ENCODE measurements at places on chromosomes 4 and X. TPM values are rescaled to one million over a fixed set of nuclear protein-coding genes. Genes with fewer than 3 reads are reported as not detected.

- no peaks in the 10 kb centered on the region for H3K27me3 ChIP-seq
- no peak for DNase-seq
- no peaks in the 10 kb centered on the region for H3K36me3 ChIP-seq
- H3K4me1 ChIP-seq: peaks cover 12% of the 10 kb centered on the region
- peak overlapping the region; percentile 41 for H3K4me3 ChIP-seq
Measured at GRCh38 chrX:10172877-10173276, 16.1 kb downstream of the CLCN4 start.

DNA sequence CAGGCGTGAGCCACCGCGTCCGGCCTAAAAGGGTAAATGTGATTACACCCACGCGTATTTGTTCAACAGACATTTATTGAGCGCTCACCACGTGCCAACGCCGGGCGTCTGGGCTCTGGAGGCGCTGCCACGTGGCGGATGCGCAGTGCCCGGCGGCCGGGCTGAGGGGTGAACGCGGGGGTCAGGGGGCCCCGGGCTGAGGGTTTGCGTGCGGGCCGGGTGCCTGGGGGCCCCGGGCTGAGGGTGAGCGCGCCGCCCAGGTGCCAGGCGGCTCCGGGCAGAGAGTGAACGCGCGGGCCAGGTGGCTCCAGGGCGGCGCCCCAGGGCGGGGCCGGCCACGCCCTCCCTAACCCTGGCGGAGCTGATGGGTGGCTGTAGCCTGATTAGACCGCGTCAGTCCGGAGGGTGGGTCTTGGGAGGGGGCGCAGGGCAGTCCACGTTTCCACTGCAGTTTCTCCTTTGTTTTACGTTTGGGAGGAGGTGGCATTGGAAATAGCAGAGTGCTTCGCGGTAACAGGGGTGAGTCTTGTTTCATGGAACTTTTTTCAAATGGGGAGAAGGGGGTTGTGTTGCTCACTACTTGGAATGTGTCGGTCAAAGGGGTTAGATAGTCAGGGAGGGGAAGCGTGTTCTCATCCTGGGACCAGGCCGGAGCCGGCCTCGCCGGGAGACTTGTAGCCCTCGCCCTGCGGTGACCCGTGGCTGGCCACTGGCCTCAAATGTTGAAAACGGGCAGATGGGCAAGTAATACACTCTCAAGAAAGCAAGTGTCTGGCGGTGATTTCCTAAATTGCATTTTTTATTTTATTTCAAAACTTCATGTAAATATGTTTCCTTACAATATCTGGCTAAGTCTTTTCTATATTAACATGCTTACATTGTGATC lies at the start of gene ZFP42:
Gene ZFP42, plus strand, starts transcription at position 450 of the 886 bp plus-strand sequence. CDS start 7,037 bp downstream, outside the sequence.
- no peaks in the 10 kb centered on the region for H3K4me1 ChIP-seq
- no peak for DNase-seq
- no peaks in the 10 kb centered on the region for H3K36me3 ChIP-seq
- no peaks in the 10 kb centered on the region for H3K27me3 ChIP-seq
- H3K27ac ChIP-seq: no peak within 1 kb of the TSS

DNA sequence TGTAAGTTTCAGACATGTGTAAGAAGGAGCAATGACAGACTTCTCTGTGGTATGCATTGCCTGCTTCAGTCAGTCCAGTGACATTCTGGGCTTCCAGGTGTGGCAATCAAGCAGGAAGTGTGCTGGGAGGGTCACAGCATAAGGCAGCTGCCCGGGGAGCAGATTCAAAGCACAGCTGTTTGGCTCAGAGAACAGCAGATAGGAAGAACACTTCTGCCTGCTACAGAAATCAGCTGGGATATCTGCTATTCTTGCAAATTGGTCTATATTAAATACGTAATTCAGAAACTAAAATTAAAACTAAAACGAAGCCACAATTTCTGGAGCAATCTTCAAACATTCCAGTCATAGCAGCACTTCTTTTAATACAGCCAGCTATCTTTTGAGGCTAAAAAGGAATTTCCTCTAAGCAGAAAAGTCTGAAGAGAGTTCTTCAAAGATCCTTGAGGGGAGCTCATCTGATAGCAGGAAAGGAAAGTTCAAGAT lies 47.5 kb upstream of the GALNT7 start:
- DNase-seq: no peak
- no peaks in the 10 kb centered on the region for H3K27me3 ChIP-seq
- no peak overlapping the region for H3K4me3 ChIP-seq
- H3K36me3 ChIP-seq: no peaks in the 10 kb centered on the region
- H3K4me1 ChIP-seq: no peaks in the 10 kb centered on the region

DNA sequence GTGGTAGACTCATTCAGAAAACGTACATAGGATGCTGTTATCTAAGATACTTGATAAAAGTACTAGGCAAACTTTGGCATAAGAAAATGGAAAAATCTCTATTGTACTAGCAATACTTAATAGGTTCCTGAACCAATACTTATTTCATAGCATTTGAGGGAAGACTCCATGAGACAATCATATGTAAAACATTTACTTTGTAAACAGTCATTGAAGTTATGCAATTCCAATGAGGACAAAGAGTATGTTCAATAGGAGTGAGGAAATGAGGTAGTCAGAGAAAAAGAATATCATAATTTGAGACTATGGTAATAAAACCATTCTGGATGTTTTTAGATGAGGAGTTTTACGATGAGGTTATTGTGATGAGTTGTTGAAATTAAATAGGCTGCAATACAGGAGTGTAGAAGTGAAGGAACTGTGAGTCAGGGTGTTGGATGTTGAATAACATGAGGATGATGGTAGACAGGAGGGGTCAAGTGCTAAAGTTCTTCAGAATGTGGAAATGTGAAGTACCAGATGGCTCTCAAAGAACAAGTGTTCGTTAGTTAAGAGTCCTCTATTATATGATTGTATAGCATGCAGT lies 397.9 kb downstream of the PPP3CA start:
- DNase-seq: no peak
- H3K4me1 ChIP-seq: no peaks in the 10 kb centered on the region
- no peaks in the 10 kb centered on the region for H3K36me3 ChIP-seq

GRCh38 chrX:132107291-132107690 lies 20.5 kb downstream of the FRMD7 start:
- no peak overlapping the region for H3K27ac ChIP-seq
- H3K4me3 ChIP-seq: no peak overlapping the region
- no peaks in the 10 kb centered on the region for H3K36me3 ChIP-seq
- no peaks in the 10 kb centered on the region for H3K4me1 ChIP-seq

- H3K27me3 ChIP-seq: no peaks in the 10 kb centered on the region
- no peaks in the 10 kb centered on the region for H3K4me1 ChIP-seq
- H3K4me3 ChIP-seq: no peak overlapping the region
Measured at GRCh38 chrX:46236411-46236810, 308.8 kb downstream of the ZNF674 start.

DNA sequence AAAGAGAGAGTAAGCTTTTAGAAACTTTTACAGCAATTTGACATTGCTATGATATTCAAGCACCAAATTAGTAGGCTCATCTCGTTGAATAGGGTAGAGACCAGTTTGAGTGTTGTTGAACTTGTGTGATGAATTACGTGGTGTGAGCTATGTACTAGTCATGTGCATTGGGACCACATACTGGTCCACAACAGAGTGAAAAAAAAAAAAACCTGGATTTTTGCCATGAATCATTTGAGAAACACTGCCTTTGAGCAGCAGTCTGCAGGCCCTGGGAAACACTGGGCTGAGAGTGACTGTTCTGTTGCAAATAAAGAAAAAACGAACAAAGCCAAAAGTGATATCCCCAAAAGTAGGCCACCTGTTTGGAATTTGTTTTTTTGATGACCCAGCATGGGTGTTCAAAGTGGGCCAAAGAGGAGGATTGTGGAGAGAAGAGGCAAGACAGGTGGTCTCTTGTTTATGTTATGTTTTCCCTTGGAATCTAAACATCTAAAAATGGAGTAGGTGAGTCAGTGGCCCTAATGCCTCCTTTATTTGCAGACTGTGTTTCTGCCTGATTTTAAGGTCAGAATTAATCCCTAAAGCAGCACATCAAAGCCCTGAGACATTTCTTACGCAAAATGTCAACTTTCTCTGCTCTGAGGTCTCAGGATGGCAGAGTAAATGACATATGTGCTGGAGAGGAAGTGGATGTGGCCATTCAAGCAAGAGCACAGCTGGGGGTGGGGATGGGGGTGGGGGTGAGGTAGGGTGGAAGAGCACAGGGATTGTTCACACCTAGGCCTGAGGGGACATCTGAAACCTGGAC lies 33.5 kb downstream of the TAF7L start:
- no peak overlapping the region for H3K4me3 ChIP-seq
- H3K36me3 ChIP-seq: no peaks in the 10 kb centered on the region
- H3K27ac ChIP-seq: no peak overlapping the region
- no peak for DNase-seq
- peaks cover 5% of the 10 kb centered on the region for H3K27me3 ChIP-seq

GRCh38 chr4:136025540-136025939 lies 1506.8 kb downstream of the PCDH18 start:
- H3K27ac ChIP-seq: no peak overlapping the region
- no peak overlapping the region for H3K4me3 ChIP-seq
- H3K4me1 ChIP-seq: no peaks in the 10 kb centered on the region

- H3K4me3 ChIP-seq: no peak overlapping the region
- H3K36me3 ChIP-seq: no peaks in the 10 kb centered on the region
- H3K27me3 ChIP-seq: no peaks in the 10 kb centered on the region
- peaks cover 2% of the 10 kb centered on the region for H3K4me1 ChIP-seq
- no peak for DNase-seq
Measured at GRCh38 chrX:133654811-133655210, 239.5 kb upstream of the GPC4 start.

GRCh38 chrX:25049357-25049756 lies 33.6 kb upstream of the ARX start:
- no peak overlapping the region for H3K27ac ChIP-seq
- DNase-seq: no peak
- no peak overlapping the region for H3K4me3 ChIP-seq
- no peaks in the 10 kb centered on the region for H3K4me1 ChIP-seq
- no peaks in the 10 kb centered on the region for H3K27me3 ChIP-seq

DNA sequence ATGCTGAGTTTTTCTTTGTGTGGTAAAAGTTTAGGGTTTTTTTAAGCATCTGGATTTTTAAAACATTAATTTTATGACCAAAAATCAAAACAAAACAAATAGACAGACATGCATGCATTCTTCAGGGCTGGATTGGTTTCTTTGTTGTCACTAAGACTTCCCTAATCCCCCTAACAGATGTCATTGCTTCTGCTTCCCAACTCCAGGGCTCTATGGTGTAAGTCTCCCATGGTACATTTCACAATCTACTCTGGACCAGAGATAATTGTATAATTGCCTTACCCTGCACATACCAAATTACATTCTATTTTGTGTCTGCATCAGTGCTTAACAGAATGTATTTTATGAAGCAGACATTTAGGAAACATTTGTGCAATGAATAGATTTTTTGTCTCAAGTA lies 529.1 kb upstream of the SMIM31 start:
- no peak for DNase-seq
- H3K27ac ChIP-seq: no peak overlapping the region

GRCh38 chr4:174396599-174397110 lies 112.9 kb downstream of the CEP44 start:
- no peak overlapping the region for H3K27ac ChIP-seq
- no peaks in the 10 kb centered on the region for H3K36me3 ChIP-seq
- no peaks in the 10 kb centered on the region for H3K27me3 ChIP-seq
- no peaks in the 10 kb centered on the region for H3K4me1 ChIP-seq

DNA sequence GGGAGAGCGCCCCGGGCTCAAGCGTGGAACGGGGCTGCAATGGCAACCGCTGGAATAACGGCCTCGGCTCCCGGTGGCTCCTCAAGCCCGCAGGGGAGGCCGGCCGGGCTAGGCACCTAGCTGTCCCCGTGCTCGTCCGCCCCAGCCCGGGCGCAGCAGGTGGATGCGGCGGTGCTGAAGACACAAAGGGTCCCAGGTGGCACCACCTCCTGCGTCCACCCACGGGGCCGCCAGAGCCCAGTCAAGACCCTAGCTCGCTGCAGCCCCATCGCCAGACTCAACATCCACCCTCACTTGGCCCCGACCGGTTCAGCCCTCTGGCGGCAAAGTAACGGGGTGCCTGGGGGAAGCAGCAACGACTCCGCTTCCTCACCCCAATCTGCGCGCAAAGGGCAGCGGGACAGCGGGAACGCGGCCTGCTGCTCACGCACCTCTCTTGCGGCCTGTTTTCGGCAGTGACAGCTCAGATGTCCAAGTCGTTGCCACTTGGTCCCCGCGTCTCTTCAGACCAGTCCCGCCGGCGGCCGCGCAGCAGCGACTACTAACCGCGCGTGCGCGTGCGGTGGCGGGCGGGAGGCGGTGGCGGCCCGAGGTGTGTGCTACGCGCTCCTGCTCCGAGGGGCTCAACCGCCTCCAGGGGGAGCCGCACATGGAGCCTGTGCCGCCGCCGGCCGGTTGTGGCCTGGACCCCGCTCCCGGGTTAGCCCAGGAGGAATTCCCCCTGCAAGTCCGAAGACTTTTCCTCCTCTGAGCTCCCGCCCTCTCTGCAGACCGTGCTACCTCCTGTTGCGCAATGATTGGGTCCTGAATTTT lies at the start of gene CLGN:
Gene CLGN, minus strand, starts transcription at position 543 of the 813 bp plus-strand sequence. CDS start 14,570 bp downstream, outside the sequence.
- H3K27me3 ChIP-seq: no peaks in the 10 kb centered on the region
- peak; percentile 57 for DNase-seq
- no peaks in the 10 kb centered on the region for H3K36me3 ChIP-seq
- no peak within 1 kb of the TSS for H3K27ac ChIP-seq
- H3K4me1 ChIP-seq: no peaks in the 10 kb centered on the region

- no peak for DNase-seq
- H3K36me3 ChIP-seq: no peaks in the 10 kb centered on the region
- no peak overlapping the region for H3K27ac ChIP-seq
Measured at GRCh38 chrX:9913146-9913433, 54.1 kb upstream of the CLDN34 start.

GRCh38 chrX:43527801-43528200 lies 128.3 kb upstream of the MAOA start:
- no peak overlapping the region for H3K27ac ChIP-seq
- peaks cover 31% of the 10 kb centered on the region for H3K27me3 ChIP-seq
- no peak for DNase-seq

DNA sequence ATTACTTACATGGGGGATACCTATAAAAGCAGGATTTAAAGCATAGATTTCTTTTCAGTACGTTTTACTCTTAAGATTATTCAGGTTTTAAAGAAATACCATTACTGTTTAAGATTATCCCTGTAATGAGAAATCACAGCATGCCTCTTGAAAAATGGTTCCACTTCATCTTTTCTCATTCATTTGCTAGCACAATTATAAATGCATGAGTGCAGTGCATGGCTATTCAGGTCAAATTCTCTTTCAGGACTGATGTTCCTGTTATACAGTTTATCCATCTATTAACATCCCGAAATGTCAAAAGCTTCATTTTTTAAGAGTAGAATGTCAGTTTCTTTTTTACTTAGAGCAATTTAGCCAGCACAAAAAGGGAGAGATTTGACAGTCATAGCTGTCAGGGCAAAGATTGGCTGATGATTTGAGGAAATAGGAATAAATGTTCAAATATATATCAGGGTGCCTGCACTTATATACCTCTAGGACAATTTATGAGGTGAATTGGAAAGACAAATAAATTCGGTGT lies 135.2 kb downstream of the ADGRL3 start:
- H3K4me1 ChIP-seq: no peaks in the 10 kb centered on the region
- no peaks in the 10 kb centered on the region for H3K36me3 ChIP-seq
- H3K27me3 ChIP-seq: no peaks in the 10 kb centered on the region

The FGB gene
- 0.54 TPM for total RNA-seq

The CYTL1 gene
- not detected for total RNA-seq

The RASGEF1B gene
- total RNA-seq: 1.9 TPM

The PPEF2 gene
- total RNA-seq: not detected

The MND1 gene
- not detected for total RNA-seq

The UGT2A1 gene
- total RNA-seq: not detected
